ENCODE measurements at places on chromosomes 13 and 19. TPM values are rescaled to one million over a fixed set of nuclear protein-coding genes. Genes with fewer than 3 reads are reported as not detected.

- DNase-seq: no peak
Measured at GRCh38 chr19:33676999-33677665, 55.4 kb downstream of the CHST8 start.

DNA sequence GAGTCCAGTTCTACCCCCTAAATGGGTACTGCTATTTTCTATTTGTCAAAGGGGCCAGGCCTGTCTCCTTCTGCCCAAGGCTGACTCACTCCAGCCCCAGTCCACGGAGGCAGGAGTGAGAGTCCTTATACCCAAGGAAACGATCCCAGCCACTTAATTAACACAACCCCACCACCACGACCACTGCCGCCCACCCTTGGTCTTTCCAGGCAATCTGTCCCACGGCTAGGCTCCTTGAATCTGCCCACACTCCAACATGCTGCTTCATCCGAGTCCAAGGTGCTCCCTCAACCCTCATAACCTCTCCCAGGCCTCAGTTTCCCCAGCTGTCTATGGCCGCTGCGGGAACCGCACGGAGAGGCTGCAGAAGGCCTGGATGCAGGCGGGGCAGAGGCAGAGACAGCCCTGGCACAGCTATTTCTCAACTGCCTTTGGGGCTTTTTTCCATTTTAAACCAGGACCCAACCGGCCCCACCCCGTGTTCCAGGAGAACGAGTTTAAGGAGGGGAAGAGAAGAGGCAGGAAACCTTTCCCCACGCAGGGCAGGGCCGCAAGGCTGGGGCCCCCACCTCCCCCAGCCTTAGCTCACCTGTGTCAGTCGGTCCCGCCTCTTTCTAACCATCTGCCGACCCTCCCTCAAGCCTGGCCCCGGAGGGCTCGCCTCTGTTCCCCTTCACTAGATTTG lies 746 bp downstream of the RAB3D start:
- DNase-seq: peak; percentile 76

- DNase-seq: no peak
Measured at GRCh38 chr13:80962173-80962572, 621.2 kb upstream of the SPRY2 start.

DNA sequence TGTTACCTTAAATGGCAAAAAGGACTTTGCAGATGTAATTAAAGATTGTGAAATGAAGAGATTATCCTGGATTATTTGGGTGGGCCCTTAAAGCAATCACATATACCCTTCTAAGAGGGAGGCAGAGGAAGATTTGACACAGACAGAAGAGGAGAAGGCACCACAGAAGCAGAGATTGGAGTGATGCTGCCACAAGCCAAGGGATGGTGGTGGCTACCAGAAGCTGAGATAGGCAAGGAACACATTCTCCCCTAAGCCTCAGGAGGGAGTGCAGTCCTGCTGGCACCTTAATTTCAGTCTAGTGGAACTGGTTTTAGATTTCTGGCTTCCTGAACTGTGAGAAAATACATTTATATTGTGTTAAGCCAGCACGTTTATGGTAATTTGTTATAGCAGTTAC lies 24.2 kb downstream of the DEDD2 start:
- no peak for DNase-seq

- no peak for DNase-seq
Measured at GRCh38 chr13:32409561-32410421, 18.1 kb downstream of the N4BP2L1 start.

DNA sequence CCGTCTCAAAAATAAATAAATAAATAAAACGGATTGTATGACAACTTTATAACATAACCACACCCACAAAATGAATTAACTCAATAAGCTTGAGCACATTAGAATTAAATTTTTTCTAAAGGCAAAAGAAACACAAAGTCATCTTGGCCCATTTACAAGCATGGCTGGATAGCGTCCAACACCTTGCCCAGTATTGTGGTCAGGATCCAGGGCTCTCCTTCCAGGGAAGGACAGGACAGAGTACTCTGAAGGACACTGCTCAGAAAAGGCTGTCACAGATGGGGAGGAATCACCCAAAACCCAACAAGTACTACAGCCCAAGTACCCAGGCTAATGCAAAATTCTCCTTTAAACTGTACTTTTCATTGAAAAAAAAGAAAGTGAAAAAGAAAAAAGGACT lies 27.1 kb downstream of the SUGP2 start:
- DNase-seq: no peak

GRCh38 chr13:86572115-86572514 lies 772.9 kb upstream of the SLITRK6 start:
- DNase-seq: peak; percentile 57

GRCh38 chr19:52648336-52649016 lies 10.3 kb upstream of the ZNF83 start:
- DNase-seq: no peak

GRCh38 chr13:40126306-40127085 lies 471.0 kb downstream of the COG6 start:
- DNase-seq: no peak

GRCh38 chr13:80955501-80955900 lies 614.6 kb upstream of the SPRY2 start:
- DNase-seq: no peak

KCTD4 gene
- total RNA-seq: 0.54 TPM

PLK5 gene
- 0.22 TPM for total RNA-seq

PRODH2 gene
- total RNA-seq: not detected

OLFM2 gene
- not detected for total RNA-seq
